Anterior cingulate cortex (tissue), 58 donors: ENCODE measurements at places on chromosomes 16 and 17.

- no peak for DNase-seq
Measured at GRCh38 chr16:2003231-2003826, 6.3 kb downstream of the ZNF598 start.

DNA sequence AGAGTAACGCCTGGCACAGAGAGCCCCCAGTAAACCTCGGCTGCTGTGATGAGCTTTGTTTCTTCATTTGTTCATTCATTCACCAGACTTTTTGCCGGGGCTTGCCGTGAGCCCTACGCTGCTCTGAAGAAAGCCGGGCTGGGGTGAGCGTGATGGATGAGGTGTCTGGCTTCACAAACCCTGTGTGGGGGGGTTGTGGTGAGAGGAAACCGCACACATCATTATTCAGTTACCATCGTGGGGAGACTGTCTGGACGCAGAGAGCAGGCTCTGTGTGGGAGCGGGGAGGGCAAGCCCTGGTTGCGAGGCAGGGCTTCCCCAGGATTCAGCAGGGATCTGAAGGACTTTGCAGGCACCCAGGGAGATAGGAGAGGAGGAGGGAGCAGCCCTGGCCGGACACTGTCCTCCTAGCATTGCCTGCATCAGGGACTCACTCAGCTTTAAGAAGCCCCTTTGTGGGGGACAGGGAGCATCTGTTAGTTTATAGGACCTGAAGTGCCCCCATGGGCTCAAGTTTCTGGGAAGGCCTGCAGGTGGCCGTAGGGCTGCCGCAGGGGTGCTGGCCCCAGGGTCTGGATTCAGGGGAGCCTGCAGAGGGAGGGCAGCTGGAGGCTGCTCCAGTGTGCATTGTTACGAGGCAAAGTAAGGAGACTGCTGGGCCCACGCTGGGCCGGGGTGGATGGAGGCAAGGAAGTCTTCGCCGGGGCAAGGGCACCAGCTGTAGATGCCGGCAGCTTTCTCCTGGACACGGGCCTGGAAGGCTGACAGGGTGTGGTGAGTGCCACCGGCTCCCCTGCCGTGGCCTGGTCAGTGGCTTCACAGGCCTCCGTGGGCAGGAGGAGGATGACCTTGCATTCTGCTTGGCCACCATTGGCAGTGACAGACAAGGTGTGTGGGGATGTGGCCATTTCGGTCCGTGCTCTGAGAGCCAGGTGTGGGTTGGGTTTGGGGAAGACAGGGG is 334.5 kb downstream of the SEC14L1 start:
- DNase-seq: no peak

- no peak for DNase-seq
Measured at GRCh38 chr17:65557349-65558310, 3.8 kb downstream of the AXIN2 start.

DNA sequence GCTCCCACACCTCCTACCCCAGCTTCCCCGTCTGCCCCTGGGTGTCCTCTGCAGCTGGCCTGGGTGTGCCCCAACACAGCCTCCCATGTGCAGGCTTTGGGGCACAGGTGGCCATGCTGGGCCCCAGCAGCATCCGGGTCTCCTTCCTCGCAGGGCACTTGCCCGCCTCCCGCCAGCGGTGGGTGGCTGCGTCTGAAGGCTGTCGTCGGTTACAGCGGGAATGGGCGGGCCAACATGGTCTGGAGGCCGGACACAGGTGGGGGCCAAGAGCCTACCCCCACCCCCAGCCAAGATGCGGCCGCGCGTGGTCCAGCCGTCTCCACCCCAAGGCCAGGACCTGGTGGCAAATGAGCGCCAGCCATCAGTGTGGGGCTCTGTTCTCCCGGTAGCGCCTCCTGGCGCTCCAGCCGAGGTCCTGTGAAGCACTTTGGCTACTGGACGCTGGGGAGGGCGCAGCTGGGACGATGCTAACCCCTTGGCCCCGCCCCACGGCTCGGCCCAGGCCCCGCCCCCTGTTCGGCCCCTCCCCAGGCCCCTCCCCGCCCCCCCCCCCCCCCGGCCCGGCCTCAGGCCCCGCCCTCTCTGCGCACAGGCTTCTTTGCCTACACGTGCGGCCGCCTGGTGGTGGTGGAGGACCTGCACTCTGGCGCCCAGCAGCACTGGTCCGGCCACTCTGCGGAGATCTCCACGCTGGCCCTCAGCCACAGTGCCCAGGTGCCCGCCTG is 7.3 kb upstream of the RHOT2 start:
- DNase-seq: peak; percentile 81

DNA sequence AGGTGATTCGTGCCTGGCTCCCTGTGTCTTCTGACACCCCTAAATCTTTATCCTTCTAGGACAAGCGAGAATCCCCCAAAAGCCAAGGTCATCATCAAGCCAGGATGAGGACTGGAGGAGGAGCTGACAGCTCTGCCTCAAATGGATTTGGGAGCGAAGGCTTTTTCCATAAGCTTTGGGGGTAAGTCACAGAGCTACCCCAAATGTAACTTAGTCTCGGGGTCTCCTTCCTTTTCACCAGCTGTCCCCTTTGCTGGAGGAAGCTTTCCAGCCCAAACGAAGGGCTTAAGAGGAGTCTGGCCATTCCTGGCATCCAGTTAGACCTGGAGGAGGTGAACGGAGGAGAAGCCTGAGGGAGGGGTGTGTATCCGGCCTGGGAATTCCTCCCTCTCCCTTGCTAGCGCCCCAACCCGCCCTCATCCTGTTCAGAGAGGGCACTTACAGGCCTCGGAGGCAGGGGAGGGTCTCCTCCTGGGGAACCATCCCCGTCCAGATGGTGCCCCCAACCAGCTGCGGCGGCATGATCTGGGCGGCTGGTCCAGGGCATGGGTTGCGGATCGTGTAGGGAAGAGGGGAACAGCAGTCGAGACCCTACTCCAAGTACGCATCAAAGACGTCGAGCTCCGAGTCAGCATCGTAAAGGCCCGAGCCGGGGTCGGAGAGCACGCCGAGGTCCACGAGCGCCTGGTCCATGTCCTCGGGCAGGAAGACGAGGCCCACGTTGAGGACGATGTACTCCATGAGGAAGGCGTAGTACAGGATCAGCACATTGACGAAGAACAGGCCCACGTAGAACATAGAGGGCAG is 938 bp downstream of the DEXI start:
- DNase-seq: no peak

DNA sequence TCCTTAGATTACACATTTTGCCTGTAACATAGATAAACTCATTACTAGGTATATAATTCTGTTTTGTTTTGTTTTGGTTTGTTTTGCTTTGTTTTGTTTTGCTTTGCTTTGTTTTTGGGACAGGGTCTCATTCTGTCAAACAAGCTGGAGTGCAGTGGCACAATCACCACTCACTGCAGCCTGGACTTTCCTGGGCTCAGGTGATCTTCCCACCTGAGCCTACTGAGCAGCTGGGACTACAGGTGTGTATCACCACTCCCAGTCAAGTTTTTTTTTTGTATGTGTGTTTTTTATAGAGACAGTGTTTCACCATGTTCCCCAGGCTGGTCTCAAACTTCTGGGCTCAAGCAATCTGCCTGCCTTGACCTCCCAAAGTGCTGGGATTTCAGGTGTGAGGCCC is 1.3 kb upstream of the CCL4L2 start:
- no peak for DNase-seq

- no peak for DNase-seq
Measured at GRCh38 chr17:81515530-81516041, 3.0 kb upstream of the ACTG1 start.
